Activated CD4-positive, alpha-beta T cell treated with anti-CD3 and anti-CD28 coated beads, Interleukin-2, amount 50 U/mL, for 48 hours (primary cell): ENCODE measurements at places on chromosomes 12 and 14.

DNA sequence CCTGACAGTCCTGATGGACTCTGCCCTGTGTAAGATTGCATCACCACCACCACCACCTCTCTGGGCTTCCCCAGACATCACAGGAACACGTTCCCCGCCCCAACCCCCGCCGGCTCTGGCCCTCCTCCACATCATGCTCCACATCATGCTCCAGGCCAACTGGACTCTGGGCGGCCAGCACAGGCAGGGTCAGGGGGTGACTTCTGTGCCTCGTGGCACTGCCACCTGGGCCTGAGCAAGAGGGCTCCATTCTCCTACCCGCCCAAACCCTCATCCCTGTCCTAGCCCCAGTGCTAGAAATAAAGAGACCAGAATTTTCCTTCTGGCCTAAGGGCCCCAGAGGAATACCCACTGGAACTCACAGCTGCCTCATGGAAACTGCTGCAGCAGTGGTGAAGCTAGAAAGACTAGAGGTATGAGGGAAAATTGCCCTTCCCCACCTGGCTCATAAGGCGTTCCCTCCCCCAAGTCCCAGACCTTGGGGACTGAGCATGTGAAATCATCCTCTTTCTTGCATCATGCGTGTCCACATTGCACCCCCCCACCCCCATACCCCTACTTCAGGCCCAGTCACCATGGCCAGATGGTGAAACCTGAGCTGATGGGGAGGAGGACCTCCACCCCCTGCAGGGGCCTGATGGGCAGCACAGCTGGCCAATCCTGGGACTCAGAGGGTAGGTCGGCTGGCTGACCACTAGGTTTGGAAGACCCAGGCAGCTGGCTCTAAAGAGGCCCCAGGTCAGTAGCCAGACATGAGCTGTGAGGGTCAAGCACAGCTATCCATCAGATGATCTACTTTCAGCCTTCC is at the start of gene INHBE:
INHBE (plus strand) TSS at position 742 of the 808 bp plus-strand sequence. CDS start 230 bp downstream, outside the sequence.
- no peak for DNase-seq

GRCh38 chr12:66962290-66962689 is 283.4 kb upstream of the GRIP1 start:
- DNase-seq: no peak

GRCh38 chr12:68007033-68007432 is 17.8 kb downstream of the IFNG-AS1 start:
- no peak for DNase-seq

- DNase-seq: no peak
Observed at GRCh38 chr12:22653075-22653474, 28.1 kb downstream of the ETNK1 start.

DNA sequence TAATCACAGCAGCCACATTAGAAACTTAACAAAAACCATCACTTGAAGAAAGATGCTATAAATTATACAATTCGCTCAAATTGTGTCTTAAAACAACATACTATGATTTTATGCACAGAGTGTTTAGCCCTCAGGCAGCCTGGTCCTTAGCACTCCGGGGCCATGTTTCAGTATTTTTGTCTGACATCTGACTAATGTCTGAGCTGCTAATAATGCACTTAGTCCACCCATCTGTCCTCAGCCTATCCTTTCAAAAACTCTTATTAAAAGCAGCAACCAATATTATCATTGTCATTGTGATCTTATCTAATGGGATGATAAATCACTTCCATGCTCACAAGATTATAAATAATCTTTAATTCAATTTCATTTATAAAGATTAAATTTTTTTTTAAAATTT is 602.7 kb upstream of the FOXG1 start:
- DNase-seq: no peak

DNA sequence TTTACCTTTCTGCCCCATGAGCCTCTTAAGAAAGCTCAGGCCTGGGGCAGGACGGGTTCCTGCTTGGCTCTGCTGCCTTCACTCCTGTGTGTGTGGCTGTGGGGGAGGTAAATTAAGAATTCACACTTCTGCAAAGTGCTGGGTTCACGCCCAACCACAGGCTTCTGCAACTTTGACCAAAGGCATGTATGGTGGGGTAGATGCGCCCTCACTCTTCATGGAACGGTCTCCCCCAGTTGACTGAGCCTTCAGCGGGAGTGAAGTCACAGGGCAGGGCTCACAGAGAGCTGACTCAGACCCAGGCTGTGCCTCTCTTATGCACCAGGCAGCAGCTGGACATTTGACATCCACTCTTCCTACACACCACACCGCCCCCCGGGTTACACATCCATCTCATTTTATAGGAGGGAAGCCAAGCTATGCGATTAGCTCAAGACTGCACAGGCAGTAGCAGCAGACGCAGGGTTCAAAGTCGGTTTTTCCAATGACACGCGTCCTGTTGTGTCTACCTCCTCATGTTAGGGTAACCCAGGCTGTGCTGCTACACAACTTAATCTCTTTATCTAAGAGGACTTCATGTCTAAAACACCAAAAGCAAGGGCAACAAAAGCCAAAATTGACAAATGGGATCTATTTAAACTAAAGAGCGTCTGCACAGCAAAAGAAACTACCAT is 15.4 kb upstream of the BCL11B start:
- no peak for DNase-seq

- DNase-seq: no peak
Observed at GRCh38 chr14:78106381-78106780, 63.8 kb upstream of the NRXN3 start.

DNA sequence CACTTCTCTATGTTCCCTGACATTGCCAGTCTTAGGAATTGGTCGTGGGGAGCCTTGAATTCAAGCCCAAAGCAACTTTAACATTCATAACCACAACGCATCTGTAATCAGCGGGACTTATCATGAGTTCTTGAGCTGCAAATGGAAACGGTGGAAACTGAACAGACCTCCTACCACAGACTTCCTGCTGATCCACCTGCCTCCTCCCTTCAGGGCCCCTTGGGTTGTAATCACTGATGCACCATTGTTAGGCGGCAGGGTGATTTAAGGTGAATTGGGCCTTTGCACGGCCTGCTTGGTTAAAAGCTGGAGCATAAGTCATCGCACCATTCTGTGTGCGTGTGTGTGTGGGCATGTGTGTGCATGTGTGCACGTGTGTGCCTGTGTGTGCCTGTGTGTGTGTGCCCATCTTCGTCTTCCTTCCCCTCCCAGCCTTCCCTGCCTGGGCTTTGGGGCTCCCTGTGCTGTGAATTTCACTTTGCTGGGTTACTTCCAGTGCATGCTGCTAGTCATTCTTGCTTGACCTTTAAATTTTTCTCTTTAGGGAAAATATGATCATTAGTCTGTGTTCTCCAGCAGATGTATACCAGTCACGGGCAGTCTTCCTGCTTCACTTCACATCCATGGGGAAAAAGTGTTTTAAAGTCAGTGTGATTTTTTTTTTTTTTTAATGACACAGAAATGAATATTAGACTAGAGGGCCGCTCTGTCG is 29.1 kb downstream of the CHST11 start:
- DNase-seq: peak; percentile 34

DNA sequence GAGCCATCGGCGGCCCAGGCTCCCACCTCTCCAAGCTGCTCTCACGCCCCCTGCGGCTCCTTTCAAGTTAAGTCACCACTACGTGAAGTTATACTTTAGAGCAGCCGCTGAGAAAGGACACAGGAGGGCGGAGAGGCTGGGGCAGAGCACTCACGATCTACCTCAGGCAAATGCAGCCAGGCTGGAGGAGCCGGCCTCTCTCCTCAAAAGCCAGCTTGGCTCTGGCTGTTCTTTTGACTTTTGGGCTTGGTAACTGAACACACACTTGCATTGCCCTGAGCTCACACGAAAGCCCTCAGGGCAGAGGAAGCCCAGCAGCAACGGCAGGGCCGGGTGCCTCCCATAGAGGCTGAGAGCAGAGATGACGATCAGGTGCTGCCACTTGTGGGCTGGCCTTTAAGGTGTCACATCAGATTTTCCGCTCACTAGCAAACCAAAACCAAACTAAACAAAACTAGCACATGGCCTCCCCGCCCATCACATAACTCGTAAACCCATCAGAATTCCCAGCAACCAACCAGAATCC is 75.2 kb downstream of the PITPNM2 start:
- DNase-seq: peak; percentile 79

DNA sequence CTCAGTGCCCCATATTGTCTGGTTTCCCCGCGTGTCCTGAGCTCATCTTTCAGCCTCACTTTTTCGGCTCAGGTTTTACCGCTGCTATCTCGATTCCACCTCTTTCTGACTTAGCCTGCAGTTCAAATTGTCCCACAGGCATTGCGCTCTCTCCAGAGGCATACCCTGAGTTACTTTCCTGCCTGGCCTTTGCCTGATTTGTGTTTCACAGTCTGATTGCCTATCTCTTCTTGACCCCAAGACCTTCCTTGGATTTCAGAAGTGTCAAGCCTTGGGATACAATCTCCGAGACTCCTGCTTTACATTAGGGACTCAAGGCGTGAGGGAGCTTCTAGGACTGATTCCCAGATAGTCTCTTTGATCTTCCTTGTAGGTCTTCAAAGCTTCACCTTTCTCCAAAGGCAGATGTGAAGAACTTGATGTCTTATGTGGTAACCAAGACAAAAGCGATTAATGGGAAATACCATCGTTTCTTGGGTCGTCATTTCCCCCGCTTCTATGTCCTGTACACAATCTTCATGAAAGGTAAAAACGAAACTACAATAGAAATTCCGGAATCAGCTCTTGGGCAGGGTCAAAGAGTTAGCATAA is 629 bp downstream of the LETMD1 start:
- DNase-seq: peak; percentile 24

- no peak for DNase-seq
Observed at GRCh38 chr14:42391146-42391834, 784.6 kb downstream of the LRFN5 start.

DNA sequence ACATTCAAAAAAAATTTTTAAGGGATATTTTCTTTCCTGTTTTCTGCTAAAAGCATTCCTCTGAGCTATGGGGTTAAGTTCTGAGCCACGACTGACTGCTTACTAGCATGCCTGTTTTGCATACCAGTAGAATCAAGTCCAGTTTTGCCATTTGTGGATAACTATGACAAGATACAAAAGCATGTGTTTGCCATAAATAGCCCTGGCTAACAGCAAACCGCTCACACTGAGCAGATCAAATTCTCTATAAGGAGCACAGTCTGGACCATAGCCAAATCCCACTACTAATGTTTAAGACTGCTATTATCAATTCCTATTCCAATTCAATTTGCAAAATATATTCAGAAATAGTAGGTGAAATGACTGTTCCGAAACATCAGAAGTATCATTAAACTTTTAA is 3.2 kb downstream of the CFL2 start:
- no peak for DNase-seq

GRCh38 chr12:71763677-71764379 is 9.2 kb downstream of the RAB21 start:
- no peak for DNase-seq

DNA sequence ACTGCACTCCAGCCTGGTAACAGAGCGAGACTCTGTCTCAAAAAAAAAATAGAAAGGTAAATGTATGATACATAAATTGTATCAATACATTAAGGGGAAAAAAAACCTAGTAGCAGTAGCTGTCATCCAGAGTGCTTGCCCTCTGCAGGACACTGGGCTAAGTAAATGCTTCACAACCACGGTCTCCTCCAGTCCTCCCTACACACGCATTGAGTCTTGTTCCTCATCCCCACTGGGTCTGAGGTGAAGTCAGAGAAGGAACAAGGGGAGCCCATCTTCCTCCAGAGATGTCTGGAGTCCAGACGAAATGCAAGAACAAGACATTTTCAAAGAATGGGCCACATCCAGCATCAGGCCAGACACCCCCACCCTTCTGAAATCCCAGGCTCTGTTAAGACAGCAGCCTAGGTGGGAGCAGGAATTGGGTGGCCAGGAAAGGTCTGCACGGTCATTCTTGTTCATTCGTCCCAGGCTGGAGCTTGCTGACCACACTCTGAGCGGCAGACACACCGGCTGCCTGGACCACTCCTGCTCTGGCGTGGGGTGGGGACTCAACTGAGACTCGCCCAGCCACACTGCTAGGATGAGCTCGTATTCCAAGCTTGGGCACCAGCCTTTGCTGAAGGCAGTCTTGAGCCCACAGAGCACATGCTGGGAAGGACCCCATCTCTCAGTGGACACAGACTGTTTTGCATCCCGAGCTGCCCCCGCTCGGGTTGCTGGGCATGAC is 45.5 kb downstream of the CHGA start:
- no peak for DNase-seq

GRCh38 chr12:25972783-25973182 is 14.3 kb downstream of the RASSF8 start:
- DNase-seq: no peak

- peak; percentile 29 for DNase-seq
Observed at GRCh38 chr14:99430491-99430890, 50.2 kb downstream of the SETD3 start.

GRCh38 chr14:103935102-103935501 is 6.8 kb downstream of the TDRD9 start:
- no peak for DNase-seq

GRCh38 chr14:99749142-99749541 is 44.1 kb upstream of the EML1 start:
- DNase-seq: no peak

- DNase-seq: no peak
Observed at GRCh38 chr12:73374360-73374759, 1102.2 kb downstream of the TRHDE start.

GRCh38 chr14:98591161-98591560 is 680.8 kb downstream of the BCL11B start:
- no peak for DNase-seq

- peak; percentile 57 for DNase-seq
Observed at GRCh38 chr12:107670999-107671643, 14.5 kb upstream of the PWP1 start.

DNA sequence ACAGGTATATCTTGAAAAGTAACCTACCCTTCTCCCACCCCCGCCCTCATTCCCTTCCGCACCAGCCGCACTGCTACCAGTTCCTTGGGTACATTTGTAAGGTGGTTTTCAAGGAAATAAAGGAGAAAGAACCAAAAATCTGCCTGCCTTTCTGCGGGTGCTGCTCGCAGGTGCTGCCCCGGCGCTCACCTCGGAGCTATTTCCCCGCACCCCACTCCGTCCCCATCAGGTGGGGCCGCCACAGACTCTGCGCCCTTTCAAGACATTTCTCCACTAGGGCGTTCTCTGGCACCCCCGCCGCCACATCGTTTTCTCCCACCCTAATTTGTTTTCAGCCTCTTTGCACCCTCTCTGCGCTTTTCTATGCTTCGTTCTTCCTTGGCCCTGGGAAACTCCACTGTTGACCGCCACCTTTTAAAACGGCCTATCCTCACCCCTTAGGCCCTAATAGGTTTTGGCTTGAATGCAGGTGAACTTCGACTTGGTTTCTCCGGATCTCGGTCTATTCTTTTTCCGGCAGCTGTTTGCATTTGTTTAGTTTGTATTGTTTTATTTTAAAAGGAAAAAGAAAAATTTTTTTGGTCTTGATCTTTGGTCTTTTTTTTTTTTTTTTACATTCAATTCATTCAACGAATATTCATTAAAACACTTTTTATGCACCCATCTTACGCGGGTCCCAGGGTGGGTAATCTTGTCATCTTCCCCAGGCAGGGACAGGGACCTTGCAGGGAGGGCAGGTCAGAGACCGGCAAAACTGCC is 3.0 kb downstream of the VSX2 start:
- no peak for DNase-seq

DNA sequence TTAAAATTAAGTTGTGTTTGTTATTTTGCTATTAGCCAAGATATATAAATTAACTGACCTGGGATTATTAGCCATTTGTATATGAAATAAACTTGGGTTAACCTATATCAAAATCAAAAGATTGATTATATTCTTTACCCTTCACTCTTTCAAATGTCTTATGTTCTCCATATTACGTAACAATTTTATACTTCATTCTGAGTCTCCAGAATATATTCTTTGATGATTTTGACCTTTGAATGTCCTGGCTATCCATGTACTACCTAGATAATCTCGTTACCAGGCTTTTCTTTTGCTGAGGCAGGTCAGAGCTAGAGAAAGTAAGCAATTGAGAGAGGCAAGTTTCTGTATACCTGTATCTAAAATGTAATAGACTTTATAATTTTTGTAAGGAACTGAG is 3.6 kb downstream of the PPM1A start:
- no peak for DNase-seq
